ENCODE measurements at places on chromosomes 5 and 9.

GRCh38 chr5:67844924-67845323, 370.6 kb upstream of the PIK3R1 start:
- DNase-seq = no peak

DNA sequence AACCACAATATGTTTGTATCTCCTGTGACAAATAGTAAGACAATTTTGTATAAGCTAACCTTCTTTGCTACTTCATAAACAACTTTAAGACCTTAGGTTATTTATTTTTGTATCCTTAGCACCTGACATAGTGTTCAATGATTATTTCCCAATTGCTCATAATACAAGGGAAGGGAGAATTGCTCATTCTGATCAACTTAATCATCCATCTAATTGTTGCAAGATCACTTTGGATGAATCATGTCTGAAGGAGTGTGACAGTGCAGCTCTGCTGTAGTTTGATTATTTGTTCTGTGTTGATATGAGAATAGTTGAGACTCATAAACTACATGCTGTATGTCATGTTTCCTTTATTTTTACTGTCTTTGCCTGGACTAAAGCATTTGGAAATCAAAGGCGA, 721.3 kb upstream of the SEMA6A start:
- DNase-seq = no peak

DNA sequence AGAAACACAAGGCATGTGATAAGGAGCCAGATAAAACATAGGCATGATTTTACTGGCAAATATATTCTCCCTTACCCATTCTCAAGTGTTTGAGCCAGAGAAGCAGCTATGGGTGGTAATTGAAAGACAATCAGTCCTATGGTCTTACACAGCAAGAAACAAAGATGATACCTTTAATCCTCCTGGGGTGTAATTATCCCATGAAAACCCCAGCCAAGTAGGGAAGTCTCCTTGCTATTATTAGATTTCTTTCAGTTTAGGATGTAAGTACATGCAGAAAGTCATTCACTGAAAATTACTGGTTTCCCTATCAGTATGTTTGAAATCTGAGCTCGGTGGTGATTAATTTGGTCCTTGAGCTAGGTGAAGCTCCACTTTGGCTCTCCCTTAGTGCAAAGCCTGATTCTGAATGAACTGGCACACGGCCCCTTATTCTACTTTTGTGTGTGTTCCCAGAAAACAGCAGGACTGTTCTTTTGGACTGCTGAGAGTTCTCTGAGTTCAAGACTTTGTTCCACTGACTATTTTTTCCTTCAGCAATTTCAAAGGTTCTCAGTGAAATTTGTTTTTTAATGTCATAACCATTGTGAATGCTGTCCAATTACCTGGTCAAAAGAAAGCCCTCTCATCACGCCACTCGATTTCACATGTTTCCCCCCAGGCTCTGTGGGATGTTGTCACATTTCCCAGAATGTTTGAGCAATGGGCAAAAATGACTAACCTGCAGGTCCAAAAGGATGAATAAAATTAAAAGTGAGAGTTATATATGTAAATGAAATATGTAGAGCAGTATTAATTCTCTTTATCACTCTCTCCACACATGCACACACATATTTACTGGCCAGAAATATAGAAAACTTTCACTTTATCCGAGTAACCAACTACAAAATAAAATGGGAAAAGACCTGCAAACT, 343.0 kb downstream of the RAB3C start:
- DNase-seq = peak; percentile 3

GRCh38 chr9:115673599-115673998, 480.0 kb upstream of the PAPPA start:
- no peak for DNase-seq

DNA sequence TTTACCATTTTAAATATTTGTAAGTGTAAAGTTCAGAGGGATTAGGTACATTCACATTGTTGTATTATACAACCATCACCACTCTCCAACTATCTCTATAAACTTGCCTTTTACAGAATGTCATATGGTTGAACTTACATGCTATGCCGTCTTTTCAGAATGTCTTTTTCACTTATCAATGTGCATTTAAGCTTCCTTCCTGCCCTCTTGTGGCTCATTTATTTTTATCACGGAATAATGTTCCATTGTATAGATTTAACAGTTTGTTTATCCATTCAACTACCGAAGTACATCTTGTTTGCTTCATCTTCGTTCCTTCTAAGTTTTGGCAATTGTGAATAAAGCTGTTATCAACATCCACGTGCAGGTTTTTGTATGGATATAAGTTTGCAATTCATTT, 133.3 kb upstream of the C6 start:
- DNase-seq = no peak

DNA sequence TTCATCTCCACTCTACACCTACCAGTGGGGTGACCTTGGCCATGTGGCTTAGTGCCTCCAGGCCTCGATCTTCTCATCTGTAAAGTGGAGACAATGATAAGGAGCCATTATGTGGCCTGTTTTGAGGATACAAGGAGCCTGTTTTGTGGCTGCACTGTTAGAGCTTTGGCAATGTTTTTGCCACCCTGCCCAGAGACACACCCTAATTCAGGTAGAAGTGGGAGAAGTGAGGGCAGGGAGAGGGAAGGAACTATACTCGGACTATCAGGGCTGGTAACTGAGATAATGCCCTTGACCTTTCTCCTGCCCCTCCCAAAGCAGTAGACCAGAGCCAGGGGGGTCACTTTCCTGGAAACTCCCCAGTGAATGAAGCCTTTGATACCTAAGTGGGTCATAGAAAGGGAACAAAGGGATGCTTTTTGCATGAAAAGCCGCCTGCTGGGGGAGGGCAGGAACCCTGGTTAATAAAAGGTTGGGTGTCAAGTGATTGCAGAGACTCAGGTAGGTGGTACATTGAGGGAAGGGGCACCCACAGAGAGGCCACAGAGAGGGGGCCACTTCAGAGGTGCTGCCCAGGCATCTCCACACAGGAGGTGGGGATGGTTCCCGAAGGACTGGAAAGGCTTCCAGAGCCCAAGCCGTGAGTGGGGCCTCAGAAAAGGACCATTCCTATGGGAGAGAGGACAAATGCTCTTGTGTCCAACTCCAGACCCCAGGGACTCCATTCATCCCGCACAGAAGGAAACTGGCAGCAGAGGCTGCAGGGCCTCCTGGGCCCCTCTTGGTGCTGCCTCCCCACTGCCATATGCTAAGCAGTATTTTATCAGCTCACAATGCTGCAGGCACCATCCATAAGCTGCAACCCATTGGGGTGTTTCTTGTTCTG, 42.3 kb upstream of the VDAC1 start:
- no peak for DNase-seq

GRCh38 chr5:127133071-127133470, 59.8 kb upstream of the C5orf63 start:
- no peak for DNase-seq

- DNase-seq = no peak
Measured at GRCh38 chr9:108956631-108957026, 22.4 kb downstream of the ABITRAM start.

- no peak for DNase-seq
Measured at GRCh38 chr5:22887566-22887965, 34.4 kb upstream of the CDH12 start.

- peak; percentile 36 for DNase-seq
Measured at GRCh38 chr5:96517295-96517694, 84.2 kb upstream of the PCSK1 start.

- DNase-seq = no peak
Measured at GRCh38 chr9:13520069-13520468, 240.6 kb upstream of the MPDZ start.

DNA sequence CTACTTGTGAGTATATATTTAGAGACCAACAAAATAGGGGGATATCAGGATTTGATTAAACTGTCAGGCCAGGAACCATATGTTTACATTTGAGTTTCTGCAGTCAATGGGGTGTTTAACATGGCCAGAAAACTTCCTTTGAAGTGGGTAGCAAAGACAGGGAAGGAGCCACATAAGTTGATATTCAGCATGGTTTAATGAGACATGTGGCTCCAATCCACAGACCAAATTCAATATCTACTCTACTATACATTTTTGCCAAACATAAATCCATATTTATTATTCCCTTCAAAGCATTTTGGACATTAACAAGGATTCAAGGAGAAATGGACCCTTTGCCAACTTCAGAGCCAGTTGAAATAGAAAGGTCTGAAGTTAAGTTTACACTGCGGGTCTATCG, 99.8 kb downstream of the TAF11L14 start:
- DNase-seq = no peak

Measured in NCI-H510A treated with DMSO at 0.1 percent for 48 hours (cell line).